Stomach (tissue), 19 donors: ENCODE measurements at places on chromosomes 2 and 18.

GRCh38 chr2:86308984-86309695 is 28.3 kb downstream of the REEP1 start:
- no peaks in the 10 kb centered on the region for H3K36me3 ChIP-seq
- DNase-seq, result no peak
- H3K27ac ChIP-seq, result no peak overlapping the region
- no peak overlapping the region for H3K4me3 ChIP-seq
- no peaks in the 10 kb centered on the region for H3K27me3 ChIP-seq

- H3K27me3 ChIP-seq, result no peaks in the 10 kb centered on the region
- peak; percentile 36 for DNase-seq
- peaks cover 77% of the 10 kb centered on the region for H3K36me3 ChIP-seq
- no peak overlapping the region for H3K27ac ChIP-seq
- H3K4me3 ChIP-seq, result no peak overlapping the region
Measured at GRCh38 chr18:42030586-42031182, 75.7 kb downstream of the PIK3C3 start.

DNA sequence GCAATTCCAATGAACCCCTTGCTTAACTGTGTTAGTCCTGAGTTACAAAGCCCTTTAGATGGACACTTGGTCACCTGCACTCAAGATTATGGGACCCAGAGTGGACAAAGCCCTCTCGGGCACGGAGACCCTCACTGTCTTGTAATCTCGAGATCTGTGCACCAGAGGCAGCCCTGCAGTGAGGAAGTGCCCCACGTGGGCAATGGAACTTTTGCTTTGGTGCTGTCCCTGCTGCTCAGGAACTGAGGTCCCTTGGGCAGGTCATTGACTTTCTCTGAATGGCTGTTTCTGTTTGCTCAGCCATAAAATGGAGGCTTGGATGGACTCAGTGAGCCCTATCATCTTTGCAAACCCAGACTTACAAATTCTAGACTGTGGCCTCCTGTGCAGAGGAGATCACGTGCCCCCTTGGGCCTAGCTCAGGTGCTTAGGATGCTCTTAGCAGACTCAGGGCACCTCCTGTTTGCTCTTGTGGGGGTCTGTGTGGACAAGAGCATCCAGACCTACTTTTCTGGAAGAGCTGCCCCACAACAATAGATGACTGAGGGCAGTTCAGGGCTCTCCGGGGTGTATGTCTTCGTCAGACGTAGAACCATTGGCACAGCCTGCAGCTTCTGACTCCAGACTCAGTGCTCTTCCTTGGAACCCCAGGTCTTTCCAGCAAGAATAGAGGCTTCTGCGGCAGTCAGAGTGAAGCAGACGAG is 94.5 kb upstream of the HS6ST1 start:
- DNase-seq, result no peak
- H3K4me3 ChIP-seq, result no peak overlapping the region
- H3K27ac ChIP-seq, result no peak overlapping the region
- H3K27me3 ChIP-seq, result no peaks in the 10 kb centered on the region

DNA sequence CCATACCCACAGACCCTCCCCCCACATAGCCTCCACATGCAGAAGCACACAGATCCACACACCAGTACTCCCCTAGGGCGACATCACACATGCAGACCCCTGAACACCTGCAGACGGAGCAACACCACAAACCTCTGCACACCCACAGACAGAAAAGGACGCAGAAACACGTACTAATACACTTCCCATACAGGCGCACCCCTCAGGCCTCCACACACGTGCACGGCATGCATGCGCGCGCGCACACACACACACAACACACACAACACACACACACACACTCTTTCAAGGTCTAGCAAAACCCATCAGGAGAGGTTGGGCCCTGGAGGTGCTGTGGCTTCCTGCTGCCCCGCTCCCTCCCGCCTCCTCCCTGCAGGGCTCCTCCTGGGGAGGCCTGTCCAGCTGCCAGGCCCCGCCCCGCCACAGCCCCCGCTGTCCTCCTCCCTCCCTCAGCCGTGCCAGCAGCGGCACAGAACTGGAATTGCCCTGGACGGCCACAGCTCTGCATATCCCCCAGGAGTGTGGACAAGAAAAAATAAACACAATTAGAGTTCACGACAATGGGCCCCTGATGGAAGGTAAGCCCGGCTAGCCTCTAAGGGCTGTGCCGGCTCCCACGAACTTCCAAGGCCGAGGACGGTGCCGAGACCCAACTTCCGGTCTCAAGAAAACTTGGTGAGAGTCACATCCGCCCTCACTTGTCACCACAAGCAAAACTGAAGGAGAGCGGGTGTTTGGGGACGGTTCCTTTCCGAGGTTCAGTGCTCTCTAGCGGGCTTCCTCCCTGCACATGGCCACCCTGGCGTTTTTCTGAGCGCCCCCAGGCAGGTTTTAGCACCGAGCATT is 6.8 kb downstream of the ZFP36L2 start:
- peak overlapping the region; percentile 98 for H3K27ac ChIP-seq
- no peaks in the 10 kb centered on the region for H3K27me3 ChIP-seq
- peaks cover 39% of the 10 kb centered on the region for H3K4me1 ChIP-seq
- H3K36me3 ChIP-seq, result peaks cover 22% of the 10 kb centered on the region
- peak overlapping the region; percentile 82 for H3K4me3 ChIP-seq
- DNase-seq, result peak; percentile 92

GRCh38 chr18:2570772-2571199 is 519 bp downstream of the METTL4 start:
- H3K4me1 ChIP-seq, result peaks cover 28% of the 10 kb centered on the region
- no peaks in the 10 kb centered on the region for H3K27me3 ChIP-seq
- peak overlapping the region; percentile 67 for H3K4me3 ChIP-seq

DNA sequence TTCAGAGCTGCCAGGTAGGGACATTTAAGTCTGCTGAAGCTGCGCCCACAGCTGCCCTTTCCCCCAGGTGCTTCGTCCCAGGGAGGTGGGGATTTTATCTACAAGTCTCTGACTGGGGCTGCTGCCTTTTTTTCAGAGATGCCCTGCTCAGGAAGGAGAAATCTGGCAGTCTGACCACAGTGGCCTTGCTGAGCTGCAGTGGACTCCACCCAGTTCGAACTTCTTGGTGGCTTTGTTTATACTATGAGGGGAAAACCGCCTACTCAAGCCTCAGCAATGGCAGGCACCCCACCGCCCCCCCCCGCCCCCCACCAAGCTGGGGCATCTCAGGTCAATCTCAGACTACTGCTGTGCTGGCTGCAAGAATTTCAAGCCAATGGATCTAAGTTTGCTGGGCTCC is 458.1 kb upstream of the RAB12 start:
- no peak overlapping the region for H3K27ac ChIP-seq
- no peak for DNase-seq
- H3K27me3 ChIP-seq, result no peaks in the 10 kb centered on the region
